Adipocyte (in vitro differentiated cells): ENCODE measurements at places on chromosomes 7 and 10.
A peak's percentile ranks its signal among the peaks of the same experiment; 100 is the strongest.

DNA sequence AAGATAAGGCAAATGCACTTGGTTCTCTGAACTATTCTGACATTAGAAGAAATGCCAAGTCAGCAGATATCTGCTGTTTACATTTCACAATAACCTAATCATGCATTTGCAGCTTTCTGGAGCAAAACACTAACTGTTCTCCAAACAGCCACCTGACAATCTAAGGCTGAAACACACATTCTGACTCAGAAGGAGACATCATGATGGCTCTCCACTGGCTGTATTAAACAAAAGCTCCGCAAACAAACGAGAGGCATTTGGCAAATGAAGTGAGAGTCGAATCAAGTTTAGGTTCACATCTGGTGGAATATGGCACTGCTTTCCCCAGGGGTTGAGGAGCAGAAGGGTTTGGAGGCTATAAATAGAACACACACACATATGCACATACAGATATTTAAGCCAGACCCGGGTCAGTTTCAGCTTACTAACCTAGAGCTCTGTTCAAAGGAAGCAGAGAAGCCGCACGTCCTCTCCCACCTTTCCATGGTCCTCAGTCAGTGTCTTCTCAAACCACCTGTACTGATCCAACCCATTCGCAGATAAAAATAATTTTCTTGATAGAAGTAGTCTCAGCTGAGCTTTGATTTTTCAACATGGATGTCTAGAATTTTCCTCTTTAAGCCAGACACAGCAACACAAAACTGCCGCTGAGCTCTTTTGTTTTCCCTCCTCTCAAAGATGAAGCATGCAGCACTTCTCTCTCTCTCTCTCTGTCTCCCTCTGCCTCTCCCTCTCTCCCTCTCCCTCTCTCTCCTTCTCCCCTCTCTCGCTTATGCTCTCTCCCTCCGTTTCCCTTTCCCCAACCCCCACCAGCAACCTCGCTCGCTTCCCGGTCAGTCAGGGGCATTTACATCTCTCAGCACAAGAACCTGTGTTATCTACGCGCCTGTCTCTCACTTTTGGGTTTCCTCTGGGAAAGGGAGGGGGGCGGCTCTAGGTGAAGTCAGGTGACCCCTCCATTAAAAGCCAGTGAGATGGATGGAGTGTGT lies 682.8 kb downstream of the MAGI2 start:
- DNase-seq, result peak; percentile 48

DNA sequence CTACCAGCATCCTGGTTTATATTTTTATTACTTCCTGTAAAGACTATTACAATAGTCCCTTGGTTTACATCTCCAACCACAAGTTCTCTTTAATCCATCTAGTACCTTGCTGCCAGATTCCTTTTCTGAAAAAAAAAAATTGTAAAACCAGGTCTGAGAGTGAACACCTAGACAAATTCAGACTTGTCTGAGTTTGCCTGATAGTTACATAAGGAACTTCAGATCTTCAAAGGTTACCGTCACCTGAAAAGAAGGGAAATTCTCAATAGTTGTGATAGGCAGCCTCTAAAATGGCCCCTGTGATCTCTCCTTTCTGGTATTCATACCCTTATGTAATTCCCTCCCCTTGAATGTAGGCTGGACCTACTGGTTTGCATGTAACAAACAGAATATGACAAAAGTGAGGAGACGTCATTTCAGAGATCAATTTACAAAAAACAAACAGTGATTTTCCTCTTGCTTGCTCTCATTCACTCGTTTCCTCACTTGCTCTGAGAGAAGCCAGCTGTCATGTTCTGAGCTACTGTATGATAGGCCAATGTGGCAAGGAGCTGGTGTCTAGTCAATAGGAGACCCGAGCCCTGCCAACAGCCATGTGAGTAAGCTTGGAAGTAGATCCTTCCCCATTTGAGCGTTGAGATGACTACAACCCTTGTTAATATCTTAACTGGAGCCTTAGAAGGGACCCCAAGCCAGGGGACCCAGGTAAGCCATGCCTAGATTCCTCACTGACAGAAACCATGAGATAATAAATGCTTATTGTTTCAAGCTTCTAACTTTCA lies 110.9 kb upstream of the LSM8 start:
- DNase-seq, result no peak

GRCh38 chr7:53111031-53111430 lies 75.6 kb downstream of the POM121L12 start:
- DNase-seq, result no peak

DNA sequence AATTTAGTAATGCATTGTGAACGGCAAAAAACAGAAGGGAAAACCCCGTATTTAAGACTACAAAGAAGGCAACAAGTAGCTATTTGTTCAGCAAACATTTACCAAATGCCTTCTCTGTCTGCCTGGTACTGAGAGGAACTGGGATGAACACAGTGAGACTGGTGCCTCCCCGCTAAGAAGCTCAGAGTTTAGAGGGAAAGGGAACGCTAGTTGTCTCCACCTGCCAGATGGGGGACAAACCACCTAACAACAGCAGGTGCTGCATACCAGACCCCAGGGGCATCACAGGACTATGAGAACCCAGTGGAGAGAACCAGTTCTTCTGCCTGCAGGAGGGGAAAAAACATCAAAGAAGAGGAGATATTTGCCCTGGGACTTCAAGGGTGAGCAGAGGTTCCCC lies 147.1 kb downstream of the SLC25A13 start:
- no peak for DNase-seq

- DNase-seq, result no peak
Measured at GRCh38 chr7:32223071-32223650, 153.0 kb upstream of the PDE1C start.

DNA sequence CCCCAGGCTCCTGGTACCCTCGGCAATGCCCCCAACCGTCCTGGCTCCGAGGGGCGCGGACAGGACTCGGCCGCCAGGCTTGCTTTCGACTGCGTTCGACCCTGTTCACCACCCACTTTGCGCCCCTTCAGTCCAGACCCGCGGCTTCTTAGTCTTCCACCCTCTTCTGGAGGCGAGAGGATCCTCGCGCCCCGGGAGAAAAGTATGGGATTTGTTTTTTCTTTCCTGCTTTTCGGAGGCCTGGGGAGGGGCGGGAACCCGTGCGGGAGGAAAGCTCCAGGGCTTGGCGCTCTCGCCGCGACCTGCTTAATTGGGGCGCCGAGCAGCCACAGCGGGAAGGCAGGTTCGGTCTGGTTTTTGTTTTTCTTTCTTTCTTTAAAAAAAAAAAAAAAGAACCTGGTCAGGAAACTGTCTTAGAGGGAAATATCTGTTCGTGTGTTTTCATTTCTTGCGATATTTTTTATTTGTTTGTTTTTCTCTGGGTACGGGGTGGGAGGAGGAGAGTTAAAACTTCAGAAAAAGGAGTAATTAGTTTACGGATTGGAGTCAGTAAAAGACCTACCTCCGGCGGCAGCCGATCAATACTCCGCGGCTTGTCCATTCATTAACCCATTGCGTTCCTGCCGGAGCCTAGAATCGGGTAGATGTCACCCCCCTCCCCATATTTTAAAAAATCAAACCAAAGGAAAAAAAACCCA lies 1.6 kb downstream of the EMX2 start:
- DNase-seq, result no peak

GRCh38 chr10:114403541-114404161 lies 651 bp downstream of the AFAP1L2 start:
- DNase-seq, result no peak

DNA sequence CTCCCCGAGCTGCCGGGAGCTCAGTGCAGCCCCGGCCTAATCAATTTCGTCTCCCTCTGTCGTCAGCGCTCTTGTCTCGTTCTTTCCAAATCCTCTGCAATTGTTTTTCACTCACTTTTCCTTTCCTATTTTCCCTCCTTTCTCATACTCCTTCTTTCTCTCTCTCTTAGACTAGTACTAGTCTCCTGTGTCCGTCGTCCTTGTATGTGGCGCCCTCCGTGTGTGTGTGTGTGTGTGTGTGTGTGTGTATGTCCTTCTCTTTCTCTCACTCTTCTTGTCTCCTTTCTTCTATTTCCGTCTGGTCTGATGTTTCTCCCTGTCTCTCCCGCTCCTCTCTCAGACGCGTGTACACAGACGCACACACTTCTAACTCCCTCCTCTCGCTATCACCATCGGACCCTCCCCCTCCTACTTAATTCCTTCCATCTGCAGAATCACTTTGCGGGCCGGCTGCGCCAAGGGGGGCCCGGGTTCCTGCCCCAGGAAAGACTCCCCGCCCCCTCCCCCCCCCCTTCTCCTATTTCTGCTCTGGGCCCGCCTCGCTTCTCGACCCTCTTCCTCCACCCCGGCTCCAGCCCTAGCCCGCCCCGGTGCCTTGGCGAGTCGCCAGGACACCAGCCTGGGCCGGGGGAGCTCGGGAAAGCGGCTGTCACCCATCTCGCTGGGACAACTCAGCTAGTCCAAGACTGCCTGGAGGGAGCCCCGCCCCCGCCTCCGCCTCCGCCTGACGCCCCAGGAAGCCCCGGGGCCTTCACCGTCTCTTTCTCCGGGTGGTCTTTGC lies 743 bp upstream of the ZCCHC24 start:
- peak; percentile 62 for DNase-seq

GRCh38 chr7:94509264-94509886 lies at the start of gene CASD1:
CASD1 (plus strand) TSS chr7:94509809; CDS start chr7:94510085, 276 bp downstream.
- DNase-seq, result peak; percentile 21

DNA sequence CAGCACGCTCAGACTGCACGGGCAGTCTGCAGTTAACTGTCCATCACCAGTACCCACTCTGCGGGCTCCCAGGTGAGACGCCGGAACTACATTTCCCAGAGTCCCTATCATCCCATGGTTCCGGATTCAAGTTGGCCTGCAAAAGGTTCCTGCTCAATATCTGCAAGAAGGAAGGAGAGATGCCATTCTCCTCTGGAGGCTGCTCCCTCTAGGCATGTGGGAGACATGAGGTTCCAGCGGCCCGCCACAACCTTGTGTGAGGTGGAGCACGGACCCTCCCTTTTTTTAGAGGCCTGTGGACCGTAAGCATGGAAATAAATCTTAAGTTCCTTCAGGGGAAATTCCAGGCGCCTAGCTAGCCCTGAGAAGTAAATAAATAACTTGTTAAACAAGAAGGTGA lies 29.7 kb downstream of the NUP42 start:
- DNase-seq, result no peak

- no peak for DNase-seq
Measured at GRCh38 chr10:72110673-72111401, 22.5 kb upstream of the SPOCK2 start.

DNA sequence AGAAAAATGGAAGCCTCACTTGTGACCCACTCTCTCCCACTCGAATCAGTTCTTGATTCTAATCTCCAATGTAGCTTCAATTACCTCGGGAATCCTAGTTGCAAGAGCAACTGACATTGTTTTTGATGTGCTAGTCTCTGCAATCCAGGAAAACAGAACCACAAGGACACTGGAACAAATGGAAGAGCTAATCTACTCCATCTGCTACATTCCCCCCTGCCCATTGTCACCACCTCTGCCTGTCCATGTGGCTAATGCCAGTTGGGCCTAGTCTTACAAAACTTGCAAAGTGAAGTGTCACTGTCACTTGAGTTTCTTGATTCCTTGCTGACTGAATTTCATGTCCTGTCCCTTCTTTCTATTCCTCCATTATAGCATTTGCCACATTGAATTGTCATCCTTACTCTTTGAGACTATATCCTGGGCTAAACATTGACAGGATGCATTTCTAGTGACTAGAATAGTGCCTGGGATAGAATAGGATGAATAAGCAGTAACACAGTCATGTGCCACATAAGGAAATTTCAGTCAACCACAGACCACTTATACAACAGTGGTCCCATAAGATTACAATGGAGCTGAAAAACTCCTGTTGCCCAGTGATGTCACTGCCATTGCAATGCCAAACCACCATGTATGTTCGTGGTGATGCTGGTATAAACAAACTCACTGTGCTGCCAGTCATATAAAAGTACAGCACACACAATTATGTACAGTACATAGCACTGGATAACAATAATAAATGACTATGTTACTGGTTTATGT lies 13.5 kb downstream of the GCC1 start:
- DNase-seq, result no peak

DNA sequence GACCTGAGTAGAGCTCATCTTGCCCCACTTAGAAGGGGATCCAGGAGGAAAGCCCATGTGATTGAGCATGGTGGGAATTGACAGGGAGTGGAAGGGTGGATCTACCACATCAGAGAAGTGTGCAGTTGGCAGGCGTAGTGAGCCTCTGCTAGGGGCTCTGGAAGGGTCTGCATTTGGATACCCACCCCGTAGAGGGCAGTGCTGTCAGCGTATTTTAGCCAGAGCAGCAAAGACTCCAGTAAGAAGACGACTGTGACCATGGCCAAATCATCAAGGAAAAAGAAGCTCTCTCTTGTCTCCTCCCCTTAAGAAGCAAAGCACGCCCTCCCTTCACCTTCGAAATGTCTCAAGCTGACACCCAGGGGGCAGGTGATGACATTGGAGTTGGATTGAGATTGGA lies 68.8 kb upstream of the INHBA start:
- no peak for DNase-seq

GRCh38 chr10:95279042-95279820 lies 11.6 kb downstream of the PDLIM1 start:
- peak; percentile 62 for DNase-seq

DNA sequence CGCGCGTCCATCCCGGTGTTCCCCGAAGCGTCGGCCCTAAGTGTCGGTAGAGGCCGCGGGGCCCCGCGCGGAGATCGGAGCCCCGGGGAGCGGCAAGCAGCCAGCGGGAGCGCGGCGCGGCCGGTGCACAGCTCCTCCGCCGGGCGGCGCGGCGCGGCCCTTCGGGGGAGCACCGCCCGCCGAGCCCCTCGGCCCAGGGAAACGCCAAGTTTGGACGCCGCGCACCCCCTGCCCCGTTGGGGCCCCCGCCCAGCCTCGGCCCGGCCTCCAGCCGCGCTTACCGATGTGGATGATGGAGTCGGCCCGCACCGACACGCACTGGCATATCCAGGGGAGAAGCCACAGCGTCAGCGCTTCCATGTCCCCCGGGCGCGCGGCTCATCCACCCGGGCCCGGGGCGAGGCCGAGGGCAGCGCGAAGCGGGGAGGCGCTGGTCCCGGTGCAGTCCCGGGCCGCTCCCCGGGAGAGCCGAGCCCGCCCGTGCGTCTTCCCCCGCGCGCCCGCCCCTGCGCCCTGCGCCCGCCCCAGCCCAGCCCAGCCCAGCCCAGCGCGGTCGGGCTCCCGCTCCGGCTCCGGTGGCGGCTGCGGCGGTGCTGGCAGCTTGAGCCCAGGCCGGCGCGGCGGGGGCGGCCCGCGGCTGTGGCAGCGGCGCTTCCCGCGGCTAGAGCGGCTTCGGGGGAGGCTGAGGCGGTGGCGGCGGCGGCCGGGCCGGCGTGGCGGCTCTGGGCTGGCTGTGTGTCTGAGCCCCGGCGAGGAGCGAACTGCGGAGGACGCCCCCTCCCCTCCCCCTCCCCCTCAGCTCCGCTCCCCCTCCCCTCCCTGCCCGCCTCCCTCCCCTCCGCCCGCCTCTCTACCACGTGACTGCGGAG lies at the start of gene GRID1:
GRID1 (minus strand) TSS at position 763 of the 869 bp plus-strand sequence.
- peak; percentile 69 for DNase-seq

DNA sequence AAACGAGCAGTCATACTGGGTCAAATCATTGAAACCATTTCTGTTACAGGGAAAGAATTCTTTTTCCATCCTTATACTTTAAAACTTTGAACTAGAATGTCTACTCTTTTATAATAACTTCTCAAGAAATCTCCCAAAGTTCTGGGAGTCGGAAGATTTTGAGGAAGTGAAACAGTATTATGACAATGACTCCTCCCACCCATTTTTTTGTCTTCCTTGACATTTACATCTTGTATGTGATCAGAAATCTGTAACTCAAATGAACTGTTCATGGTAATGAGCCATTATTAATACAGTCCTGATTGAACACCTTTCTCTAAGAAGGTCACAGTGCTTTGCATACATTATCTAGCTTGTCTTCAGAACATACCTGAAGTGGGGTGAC lies 227.4 kb downstream of the CELF2 start:
- DNase-seq, result no peak

- DNase-seq, result no peak
Measured at GRCh38 chr7:106288263-106288662, 3.5 kb upstream of the NAMPT start.

GRCh38 chr7:120226188-120226587 lies 46.8 kb upstream of the KCND2 start:
- DNase-seq, result no peak
